ENCODE measurements at places on chromosomes 2 and 18.

- peak; percentile 82 for DNase-seq
Measured at GRCh38 chr2:42196403-42197267, 27.5 kb downstream of the EML4 start.

GRCh38 chr2:127968610-127969339, 59.1 kb downstream of the SAP130 start:
- DNase-seq: no peak

GRCh38 chr2:111207851-111208250, 87.1 kb downstream of the BCL2L11 start:
- DNase-seq: no peak

DNA sequence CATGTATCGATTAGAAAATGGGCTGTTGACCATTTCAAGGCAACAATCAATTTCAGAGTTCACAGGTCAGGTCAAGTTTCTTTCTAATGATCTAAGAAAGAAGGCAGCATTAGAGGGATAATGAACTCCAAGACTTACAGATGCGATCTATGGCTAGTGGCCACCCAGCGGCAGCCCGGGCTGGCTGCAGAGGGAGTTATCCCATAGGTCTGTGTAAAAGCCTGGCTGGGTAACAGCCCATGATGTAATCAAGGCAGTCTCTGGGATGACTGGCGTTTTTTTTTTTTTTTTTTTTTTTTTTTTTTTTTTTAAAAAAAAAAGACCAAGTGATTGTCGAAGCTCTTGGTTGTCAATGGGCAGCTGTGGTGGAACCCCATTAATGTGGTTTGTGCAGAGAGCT, 171.1 kb upstream of the SKOR2 start:
- DNase-seq: no peak

GRCh38 chr2:230713331-230714135, 891 bp downstream of the CAB39 start:
- no peak for DNase-seq

DNA sequence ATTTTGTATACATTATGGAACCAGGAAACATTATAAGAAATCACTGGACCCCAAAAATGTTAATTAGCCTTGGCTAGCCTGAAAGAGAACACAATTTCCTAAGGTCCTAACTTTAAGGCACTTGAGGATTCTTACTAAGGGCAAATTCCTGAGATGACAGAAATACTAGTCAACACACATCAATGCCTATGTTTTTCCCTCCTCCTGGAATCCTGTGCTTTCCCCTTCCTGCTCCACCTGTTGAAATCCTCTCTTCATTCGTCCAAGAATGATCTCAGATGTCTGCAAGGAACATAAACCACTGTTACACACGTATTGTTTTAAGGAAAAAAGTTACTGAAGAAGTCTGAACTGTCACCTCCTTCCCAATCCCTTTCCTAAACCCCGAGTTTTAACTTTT, 21.2 kb upstream of the DARS1 start:
- DNase-seq: peak; percentile 9

GRCh38 chr2:168850846-168851245, 39.4 kb downstream of the SPC25 start:
- peak; percentile 2 for DNase-seq

- peak; percentile 94 for DNase-seq
Measured at GRCh38 chr2:172084645-172085459, 455 bp upstream of the DLX1 start.

- DNase-seq: no peak
Measured at GRCh38 chr2:141856215-141856919, 274.4 kb downstream of the LRP1B start.

GRCh38 chr18:11005528-11005927, 143.8 kb downstream of the PIEZO2 start:
- DNase-seq: peak; percentile 98

- no peak for DNase-seq
Measured at GRCh38 chr2:100812116-100812515, 7.8 kb upstream of the NPAS2 start.

GRCh38 chr18:49177071-49177470, 226.3 kb upstream of the SMAD7 start:
- DNase-seq: no peak

DNA sequence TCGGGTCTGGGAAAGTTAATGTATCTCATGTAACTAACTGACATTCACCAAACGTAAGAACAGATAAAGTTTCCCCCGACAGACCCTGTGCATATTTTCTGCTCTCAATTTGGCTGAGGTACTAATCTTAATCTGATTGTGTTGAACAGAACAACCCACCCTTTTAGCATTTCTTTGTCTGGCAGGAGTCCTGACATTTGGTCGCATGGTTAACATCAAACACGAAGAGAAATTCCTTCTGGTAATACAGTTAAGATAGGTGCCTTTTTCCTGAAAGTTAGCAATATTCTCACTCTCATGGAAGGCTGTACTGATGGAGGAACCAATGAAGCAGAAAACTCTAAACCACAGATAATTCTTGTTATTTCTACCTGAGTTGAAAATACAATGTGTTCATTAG, 520.8 kb downstream of the PARD3B start:
- no peak for DNase-seq

GRCh38 chr2:69789175-69789721, 40.2 kb upstream of the GMCL1 start:
- peak; percentile 97 for DNase-seq

GRCh38 chr2:183255411-183255810, 131.2 kb downstream of the NUP35 start:
- DNase-seq: no peak

GRCh38 chr2:220552790-220553535, 925.5 kb downstream of the SLC4A3 start:
- DNase-seq: peak; percentile 6

- no peak for DNase-seq
Measured at GRCh38 chr18:36303211-36303844, 5.8 kb downstream of the FHOD3 start.

DNA sequence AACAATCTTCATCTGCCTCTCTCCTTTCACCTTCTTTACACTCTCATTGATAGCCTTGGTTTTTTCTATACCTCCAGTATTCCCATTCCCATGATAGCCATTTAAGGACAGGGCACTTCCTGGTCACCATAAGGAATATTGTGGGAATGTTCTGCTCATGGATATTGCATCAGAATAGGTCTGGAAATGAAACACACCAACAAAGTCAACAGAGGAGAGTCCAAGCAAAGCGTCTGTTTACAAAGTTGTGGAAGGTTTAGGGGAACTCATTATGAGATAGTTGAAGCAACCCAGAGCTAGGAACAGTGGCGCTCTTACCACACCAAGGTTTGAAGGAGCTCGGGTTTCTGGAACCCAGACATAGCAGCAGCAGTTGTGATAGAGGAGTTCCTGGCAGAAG, 150.3 kb upstream of the TNP1 start:
- no peak for DNase-seq

DNA sequence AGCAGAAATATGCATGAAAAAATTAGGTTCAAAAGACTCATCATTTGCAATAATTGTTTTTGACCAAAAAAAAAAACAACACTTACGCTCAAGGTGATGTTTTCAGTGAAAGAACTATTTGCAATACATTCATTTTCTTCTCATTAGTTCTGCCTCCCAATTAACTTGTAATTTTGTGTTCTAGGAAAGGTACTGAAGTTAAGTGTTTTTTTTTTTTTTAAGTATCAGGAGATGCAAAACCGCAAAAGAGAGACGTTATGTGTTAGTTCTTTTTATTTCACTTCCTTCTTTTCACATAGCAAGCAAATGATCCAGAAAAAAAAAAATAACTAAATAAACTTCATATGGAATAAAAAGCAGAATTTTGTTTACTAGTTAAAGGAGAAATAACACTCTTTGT, 735.2 kb upstream of the GCFC2 start:
- no peak for DNase-seq

- peak; percentile 54 for DNase-seq
Measured at GRCh38 chr2:241559323-241560161, 997 bp downstream of the BOK start.

- DNase-seq: no peak
Measured at GRCh38 chr2:52264488-52264887, 1232.6 kb upstream of the NRXN1 start.

GRCh38 chr2:109582928-109583895, 30.6 kb downstream of the SEPTIN10 start:
- DNase-seq: peak; percentile 64

GRCh38 chr2:222730366-222730999, 59.0 kb downstream of the MOGAT1 start:
- DNase-seq: no peak

DNA sequence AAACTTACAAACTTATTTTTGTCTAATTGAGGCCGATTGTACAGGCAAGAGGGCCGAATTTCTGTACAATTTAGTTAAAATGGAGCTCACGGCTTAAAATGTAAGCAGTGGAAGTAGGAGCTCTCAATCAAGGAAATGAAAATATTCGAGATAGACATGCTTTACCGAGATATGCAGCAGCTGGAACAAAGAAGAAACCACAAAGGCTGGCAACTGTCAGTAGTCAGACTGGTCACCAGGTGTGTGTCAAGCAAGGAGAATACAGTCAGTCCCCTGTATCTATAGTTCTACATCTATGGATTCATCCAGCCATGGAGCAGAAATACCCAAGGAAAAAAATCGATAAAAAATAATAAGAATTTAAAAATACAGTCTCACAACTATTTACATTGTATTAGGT, 122.6 kb downstream of the WDSUB1 start:
- DNase-seq: no peak

DNA sequence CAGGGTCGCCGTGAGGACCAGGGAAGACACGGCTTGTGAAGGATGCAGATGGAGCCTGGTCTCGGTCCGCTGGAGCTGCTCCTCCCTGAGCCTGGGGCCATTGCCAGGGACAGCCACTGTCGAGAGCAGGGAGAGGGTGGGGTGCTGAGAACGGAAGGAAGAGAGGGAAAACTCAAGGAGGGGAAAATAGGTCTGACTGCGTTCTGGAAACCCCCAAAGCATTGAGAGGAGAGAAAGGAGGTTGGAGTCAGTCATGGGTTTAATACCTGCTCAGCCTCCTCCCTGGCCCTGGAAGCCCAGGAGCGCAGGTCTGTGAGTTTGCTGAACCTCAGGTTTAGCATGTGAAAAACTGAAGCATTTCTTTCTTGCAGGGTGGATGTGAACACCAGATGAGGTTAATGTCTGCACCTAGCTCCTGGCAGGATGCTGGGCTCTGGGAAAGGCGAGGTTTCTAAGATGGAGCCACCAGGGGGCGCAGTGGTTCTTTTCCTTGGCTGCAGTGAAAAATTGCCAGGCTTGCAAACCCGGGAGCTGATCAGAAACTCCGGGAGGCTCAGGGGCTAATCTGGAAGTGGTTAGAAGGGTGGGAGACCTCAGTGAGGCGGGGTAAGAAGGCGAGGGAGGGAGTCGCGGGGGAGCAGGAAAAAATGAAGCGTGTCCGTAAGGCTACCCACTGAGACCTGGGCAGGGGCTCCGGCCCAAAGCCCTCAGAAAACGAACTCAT, 33.6 kb upstream of the RNF149 start:
- DNase-seq: peak; percentile 81

DNA sequence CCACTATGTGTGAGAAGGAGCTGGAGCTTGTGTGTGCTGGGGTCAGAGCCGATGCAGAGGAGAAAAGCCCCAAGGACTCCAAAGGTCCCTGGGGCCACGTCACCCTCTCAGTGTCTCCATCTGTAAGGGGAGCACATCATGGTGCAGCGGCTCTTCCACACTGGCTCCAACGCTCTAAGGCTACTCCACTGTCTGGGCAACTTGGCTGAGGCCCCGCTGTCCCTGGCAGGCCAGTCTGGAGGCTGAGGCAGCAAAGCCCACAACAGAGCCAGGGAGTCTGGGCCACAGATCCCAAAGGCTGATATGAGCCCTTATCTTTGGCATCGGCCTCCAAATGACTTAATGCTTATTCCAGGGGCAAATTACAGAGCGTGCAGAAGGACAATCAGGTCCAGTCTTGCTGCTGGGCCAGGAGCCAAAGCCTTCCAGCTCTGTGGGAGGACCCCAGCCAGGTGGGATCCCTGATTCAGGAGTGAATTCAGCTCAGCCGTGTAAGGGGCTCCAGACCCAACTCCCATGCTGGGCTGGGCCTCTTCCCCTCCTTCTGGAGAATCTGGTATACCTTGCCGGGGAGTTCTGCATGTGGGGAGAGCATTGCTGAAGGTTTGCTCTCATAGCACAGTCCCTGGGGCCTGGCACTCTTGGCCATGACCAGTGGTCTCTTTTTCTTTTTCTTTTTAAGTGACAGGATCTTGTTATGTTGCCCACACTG, 1.8 kb upstream of the DUSP2 start:
- DNase-seq: no peak

GRCh38 chr2:11904029-11904428, 157.6 kb downstream of the LPIN1 start:
- no peak for DNase-seq

DNA sequence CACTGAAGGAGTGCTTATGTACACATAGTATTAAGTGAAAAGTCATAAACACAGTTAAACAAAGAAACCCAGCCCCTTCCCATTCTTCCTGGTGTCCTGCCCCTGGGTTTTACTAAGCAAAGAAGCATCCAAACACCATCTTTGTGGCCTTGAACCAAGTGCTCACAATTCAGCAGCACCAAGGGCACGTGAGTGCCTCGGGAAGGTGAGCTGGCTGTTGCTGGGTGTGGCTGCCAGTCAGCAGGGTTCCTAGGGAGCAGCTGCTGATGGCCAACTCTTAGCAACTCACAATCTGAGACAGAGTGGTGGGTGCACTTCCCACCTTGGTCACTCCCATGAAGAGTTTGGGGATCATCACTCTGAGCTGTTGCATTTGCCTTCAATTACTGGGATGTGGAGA, 97.7 kb upstream of the PGAP1 start:
- no peak for DNase-seq

DNA sequence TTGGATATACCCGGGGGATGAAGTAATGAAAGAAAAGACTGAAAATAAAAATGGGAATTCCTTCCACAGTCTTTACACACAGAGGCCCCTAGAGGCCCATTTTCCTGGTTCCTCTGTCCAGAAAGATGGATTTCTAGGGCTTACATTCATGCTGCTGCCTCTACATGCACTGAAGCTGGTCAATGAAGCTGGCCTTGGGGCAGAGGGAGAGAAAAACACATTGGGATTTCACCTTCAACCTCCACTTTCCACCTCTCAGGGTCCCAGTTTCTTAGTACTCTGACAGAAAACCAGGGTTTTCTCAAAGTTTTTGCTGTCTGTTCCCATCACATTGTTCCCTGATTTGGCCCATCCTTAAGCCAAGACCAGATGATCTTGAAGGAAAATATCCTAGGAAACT, 154.6 kb upstream of the ZSWIM2 start:
- DNase-seq: no peak

DNA sequence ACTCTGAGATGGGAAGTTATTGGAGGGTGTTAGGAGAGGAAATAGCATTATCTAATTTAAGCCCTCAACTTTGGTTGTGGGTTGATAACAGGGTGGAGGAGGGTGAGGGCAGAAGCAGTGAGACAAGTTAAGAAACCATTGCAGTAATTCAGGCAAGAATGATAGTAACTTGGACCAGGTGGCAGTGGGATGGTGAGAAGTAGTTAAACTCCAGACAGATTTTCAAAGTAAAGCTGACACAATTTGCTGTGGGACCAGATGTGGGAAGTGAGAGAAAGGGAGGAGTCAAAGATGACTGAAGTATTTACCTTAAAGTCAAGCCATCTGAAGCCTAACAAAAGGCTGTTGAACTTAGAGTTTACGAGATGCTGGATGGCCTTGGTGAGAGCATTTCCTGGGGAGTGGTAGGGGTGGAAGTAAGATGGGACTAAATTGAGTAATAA, 163.2 kb upstream of the KLF7 start:
- DNase-seq: no peak

All from choroid plexus epithelial cell (primary cell).